ENCODE measurements at places on chromosomes 5 and 9.

GRCh38 chr5:180463216-180463900, 30.8 kb upstream of the CNOT6 start:
- H3K36me3 ChIP-seq: no peaks in the 10 kb centered on the region
- H3K27ac ChIP-seq: no peak overlapping the region
- H3K4me3 ChIP-seq: no peak overlapping the region
- H3K4me1 ChIP-seq: no peaks in the 10 kb centered on the region

- DNase-seq: no peak
- H3K4me1 ChIP-seq: peaks cover 5% of the 10 kb centered on the region
- H3K4me3 ChIP-seq: no peak overlapping the region
- H3K36me3 ChIP-seq: peaks cover 2% of the 10 kb centered on the region
- H3K27me3 ChIP-seq: peaks cover 20% of the 10 kb centered on the region
Observed at GRCh38 chr9:2000314-2000713, 14.8 kb upstream of the SMARCA2 start.

- peak; percentile 23 for DNase-seq
- peaks cover 2% of the 10 kb centered on the region for H3K36me3 ChIP-seq
- H3K27ac ChIP-seq: peak overlapping the region; percentile 78
- peaks cover 15% of the 10 kb centered on the region for H3K4me1 ChIP-seq
Observed at GRCh38 chr9:112487008-112487798, 576 bp downstream of the KIAA1958 start.

GRCh38 chr9:74373348-74373747, 123.8 kb upstream of the RORB start:
- no peaks in the 10 kb centered on the region for H3K27me3 ChIP-seq
- no peak for DNase-seq
- no peak overlapping the region for H3K4me3 ChIP-seq

DNA sequence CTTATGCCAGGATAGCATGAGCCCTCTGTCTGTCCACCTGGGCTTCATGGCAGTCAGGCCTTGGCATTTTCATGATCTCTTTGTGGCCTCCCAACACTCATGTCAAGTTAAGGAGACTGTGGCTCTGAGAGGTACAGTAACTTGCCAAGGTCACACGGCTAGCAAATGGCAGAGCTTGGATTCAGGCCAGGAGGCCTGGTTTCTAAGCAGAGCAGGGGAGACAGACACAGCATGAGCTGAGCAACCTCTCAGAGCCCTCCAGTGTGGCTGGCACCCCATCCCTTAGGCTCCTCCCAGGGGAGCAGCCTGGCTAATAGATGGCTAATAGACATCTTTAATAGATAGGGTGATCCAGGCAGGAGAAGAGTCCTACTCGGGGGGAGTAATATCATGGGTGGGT, 4.1 kb downstream of the SYNPO start:
- no peaks in the 10 kb centered on the region for H3K4me1 ChIP-seq
- no peaks in the 10 kb centered on the region for H3K36me3 ChIP-seq
- H3K4me3 ChIP-seq: no peak overlapping the region
- H3K27ac ChIP-seq: no peak overlapping the region
- DNase-seq: no peak
- H3K27me3 ChIP-seq: peaks cover 18% of the 10 kb centered on the region

DNA sequence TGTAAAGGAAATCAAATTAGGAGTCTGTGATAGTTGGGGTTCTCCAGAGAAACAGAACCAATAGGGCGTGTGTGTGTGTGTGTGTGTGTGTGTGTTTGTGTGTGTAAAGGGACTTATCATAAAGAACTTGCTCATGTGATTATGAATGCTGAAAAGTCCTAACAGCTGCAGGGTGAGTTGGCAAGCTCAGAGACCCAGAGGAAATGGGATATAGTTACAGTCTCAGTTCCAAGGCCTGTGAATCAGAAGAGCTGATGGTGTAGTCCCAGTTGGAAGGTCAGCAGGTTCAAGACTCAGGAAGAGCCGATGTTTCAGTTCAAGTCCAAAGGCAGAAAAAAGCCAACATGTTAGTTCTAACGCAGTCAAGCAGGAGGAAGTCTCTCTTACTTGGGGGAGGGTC, 214.2 kb downstream of the ELAVL2 start:
- H3K4me3 ChIP-seq: no peak overlapping the region
- DNase-seq: no peak
- no peaks in the 10 kb centered on the region for H3K36me3 ChIP-seq
- no peaks in the 10 kb centered on the region for H3K4me1 ChIP-seq

GRCh38 chr9:38423973-38424843, at the start of gene IGFBPL1:
Gene IGFBPL1 (minus strand): TSS chr9:38424454. CDS start chr9:38424424, 30 bp downstream.
- H3K4me3 ChIP-seq: peak within 1 kb of the TSS; percentile 76
- H3K27ac ChIP-seq: no peak within 1 kb of the TSS
- peaks cover 2% of the 10 kb centered on the region for H3K36me3 ChIP-seq
- H3K27me3 ChIP-seq: peaks cover 73% of the 10 kb centered on the region
- DNase-seq: no peak

- no peaks in the 10 kb centered on the region for H3K27me3 ChIP-seq
- H3K36me3 ChIP-seq: no peaks in the 10 kb centered on the region
- H3K4me3 ChIP-seq: no peak overlapping the region
- no peak overlapping the region for H3K27ac ChIP-seq
- peaks cover 11% of the 10 kb centered on the region for H3K4me1 ChIP-seq
- no peak for DNase-seq
Observed at GRCh38 chr5:78483809-78484521, 123.5 kb downstream of the SCAMP1 start.

DNA sequence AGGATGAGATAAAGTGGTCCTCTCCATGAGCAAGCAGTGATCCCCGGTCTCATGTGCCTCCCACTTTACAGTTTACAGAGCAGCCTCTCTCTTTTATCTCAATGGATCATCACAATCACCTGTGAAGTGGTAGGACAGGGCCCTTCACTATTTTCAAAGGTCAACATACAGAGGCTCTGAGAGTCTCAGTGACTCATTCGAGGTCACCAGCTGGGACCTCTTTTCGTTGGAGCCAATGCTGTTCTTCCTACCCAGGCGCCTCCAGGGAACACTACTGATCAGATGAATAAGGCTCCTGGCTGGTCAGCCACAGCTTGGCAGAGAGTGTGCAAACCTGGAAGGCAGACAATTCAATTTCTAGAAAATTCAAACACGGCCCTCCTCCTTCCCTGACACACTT, 16.6 kb downstream of the GGTA1 start:
- no peak for DNase-seq
- no peak overlapping the region for H3K27ac ChIP-seq
- no peaks in the 10 kb centered on the region for H3K4me1 ChIP-seq
- H3K27me3 ChIP-seq: peaks cover 18% of the 10 kb centered on the region
- no peak overlapping the region for H3K4me3 ChIP-seq
- no peaks in the 10 kb centered on the region for H3K36me3 ChIP-seq

DNA sequence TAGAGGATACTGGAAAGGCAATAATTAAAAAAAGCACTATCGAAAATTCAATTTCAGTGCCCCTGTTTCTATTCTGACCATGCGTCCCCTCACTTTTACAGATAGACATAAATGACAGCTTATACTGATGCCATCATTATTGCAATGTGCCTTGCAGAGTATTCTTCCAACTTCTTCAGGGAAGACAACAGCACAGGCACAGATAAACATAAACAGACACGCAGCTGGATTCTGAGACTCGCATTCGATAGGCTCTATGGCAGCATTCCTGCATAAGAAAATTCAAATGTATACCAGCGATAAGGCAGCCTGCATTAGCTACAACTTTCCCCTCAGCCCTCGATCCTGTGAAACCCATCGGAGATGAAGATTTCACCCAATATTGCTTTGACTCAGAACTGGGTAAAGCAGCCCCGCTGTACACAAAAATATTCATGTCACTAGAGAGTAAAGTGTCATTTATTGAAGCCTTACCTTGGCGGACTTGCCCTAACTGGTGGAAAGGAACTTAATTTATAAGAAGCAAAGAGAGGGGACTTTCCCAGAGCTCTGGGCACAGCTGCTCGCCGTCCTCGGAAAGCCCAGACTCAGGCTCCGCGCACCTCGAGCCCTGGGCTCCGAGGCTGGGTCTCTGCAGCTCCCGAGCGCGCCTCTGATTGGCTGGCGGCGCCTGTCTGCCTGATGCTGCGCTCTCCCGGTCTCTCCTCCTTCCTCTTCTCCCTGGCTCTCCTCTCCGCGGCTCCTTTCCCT, at the start of gene CDH18:
TSS of gene CDH18 (minus strand) at position 589 of the 750 bp plus-strand sequence. CDS start 149,214 bp downstream, outside the sequence.
- no peaks in the 10 kb centered on the region for H3K4me1 ChIP-seq
- H3K27me3 ChIP-seq: no peaks in the 10 kb centered on the region
- no peak within 1 kb of the TSS for H3K4me3 ChIP-seq
- no peak for DNase-seq

GRCh38 chr5:112685931-112686330, 51.8 kb upstream of the APC start:
- H3K4me1 ChIP-seq: peaks cover 2% of the 10 kb centered on the region
- DNase-seq: no peak
- H3K27ac ChIP-seq: no peak overlapping the region

GRCh38 chr9:93824386-93825294, 130.5 kb downstream of the BARX1 start:
- H3K27me3 ChIP-seq: peaks cover 82% of the 10 kb centered on the region
- peak overlapping the region; percentile 52 for H3K4me3 ChIP-seq
- peaks cover 12% of the 10 kb centered on the region for H3K4me1 ChIP-seq
- H3K36me3 ChIP-seq: peaks cover 9% of the 10 kb centered on the region

DNA sequence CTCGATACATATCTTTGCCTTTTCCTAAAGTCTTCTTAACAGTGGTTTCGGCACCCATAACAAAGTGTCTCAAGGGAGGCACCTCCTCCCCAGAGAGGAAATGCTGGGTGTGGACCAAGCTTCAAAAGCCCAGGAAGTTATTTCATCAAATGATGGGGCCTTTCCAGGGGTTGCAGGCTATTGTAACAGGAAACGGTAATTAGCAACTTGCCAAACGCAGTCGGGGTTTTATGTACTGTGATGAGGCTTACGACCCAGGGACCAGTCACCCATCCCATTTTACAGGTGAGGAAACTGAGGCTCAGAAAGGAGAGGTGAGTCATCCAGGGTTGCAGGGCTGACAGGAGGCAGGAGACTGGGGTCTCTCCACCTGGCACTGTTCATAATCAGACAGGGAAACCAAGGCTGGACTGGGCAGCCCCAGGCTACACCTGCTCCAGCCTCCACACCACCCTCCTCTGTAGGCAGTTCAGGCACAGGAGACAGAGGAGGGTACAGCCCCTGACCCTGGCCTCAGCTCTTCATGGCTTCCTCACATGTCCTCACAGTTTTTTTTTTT, 30.0 kb upstream of the SUSD3 start:
- peaks cover 49% of the 10 kb centered on the region for H3K4me1 ChIP-seq
- H3K27me3 ChIP-seq: no peaks in the 10 kb centered on the region
- peaks cover 12% of the 10 kb centered on the region for H3K36me3 ChIP-seq

GRCh38 chr9:121395558-121395957, 25.5 kb upstream of the STOM start:
- H3K27ac ChIP-seq: no peak overlapping the region
- peaks cover 18% of the 10 kb centered on the region for H3K27me3 ChIP-seq
- no peak overlapping the region for H3K4me3 ChIP-seq
- peaks cover 10% of the 10 kb centered on the region for H3K4me1 ChIP-seq
- H3K36me3 ChIP-seq: no peaks in the 10 kb centered on the region

DNA sequence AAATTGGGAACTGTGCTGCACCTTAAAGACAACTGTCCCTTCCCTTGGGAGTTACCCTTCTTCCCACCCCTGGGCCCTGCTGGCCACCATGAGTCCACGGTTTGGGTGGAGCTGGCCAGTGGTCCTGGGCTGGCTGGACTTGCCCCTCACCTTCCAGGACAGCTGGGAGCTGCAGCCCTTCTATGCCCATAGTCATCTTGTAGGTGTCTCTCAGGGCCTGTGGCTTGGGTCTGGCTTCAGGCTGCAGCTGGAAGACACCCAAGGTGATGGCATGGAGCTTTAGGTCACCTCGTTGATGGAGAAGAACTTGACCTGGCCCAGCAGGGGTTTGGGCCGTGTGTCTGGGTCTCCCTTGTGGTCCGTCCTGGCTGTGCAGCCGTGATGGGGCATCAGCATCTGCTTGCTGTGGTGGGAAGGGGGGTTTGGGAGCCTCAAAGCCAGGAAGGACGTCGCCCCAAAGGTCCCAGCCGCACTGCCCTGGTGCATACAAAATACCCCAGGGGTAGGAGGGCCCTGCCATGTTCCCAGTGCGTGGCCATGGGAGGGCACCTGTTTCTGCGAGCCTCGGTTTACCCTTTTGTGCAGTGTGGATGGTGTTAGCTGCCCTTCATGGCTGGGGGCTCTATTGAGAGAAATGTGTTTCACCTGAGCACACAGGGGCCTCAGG, 8.9 kb downstream of the WNK2 start:
- no peak for DNase-seq
- H3K36me3 ChIP-seq: no peaks in the 10 kb centered on the region
- H3K4me1 ChIP-seq: no peaks in the 10 kb centered on the region
- H3K27me3 ChIP-seq: peaks cover 6% of the 10 kb centered on the region

DNA sequence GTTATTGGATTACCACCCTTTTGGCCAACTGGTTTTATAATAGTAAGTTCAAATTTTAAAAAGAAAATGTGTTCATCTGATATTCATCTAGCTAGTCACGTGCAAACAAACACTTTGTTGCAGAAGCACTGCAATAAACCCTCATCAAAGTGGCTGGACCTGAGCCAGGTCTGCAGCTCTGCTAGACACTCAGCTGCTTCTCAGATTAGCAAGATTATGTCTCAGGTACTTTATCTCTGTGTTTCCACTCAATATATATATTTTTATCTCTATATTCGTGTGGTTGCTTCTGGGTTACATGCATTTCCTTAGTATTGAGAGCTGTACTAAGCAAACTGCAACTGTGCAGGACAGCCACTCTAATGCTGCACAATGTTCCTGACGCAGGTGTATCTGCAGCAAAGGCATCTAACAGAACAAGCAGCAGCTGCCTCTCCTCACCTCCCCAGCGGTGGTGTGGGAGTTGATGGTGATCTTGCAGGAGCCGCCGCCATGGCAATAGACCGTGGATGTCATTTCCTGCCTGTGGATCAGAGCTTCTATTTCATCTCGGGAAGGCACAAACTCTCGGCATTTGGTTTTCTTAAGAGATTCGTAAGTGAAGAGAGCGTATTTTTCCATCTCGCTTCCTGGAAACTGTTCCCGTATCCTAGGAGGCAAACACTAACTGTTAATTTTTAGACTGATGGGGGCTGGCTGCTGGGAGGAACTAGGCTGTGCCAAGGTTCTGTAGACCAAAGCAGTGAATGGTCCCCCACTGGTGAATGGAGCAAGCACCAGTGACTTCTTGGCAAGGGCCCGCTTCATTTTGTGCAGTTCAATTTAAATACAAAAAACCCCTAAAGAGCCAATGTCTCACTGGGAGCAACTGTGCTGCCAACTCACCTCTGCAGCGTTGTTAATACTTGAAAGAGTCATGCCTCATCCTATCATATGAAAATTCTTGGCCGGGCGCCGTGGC, 56.7 kb upstream of the RETREG1 start:
- H3K27me3 ChIP-seq: no peaks in the 10 kb centered on the region
- peaks cover 9% of the 10 kb centered on the region for H3K4me1 ChIP-seq
- H3K4me3 ChIP-seq: peak overlapping the region; percentile 75
- no peaks in the 10 kb centered on the region for H3K36me3 ChIP-seq
